ENCODE measurements at places on chromosomes 1 and 21.

DNA sequence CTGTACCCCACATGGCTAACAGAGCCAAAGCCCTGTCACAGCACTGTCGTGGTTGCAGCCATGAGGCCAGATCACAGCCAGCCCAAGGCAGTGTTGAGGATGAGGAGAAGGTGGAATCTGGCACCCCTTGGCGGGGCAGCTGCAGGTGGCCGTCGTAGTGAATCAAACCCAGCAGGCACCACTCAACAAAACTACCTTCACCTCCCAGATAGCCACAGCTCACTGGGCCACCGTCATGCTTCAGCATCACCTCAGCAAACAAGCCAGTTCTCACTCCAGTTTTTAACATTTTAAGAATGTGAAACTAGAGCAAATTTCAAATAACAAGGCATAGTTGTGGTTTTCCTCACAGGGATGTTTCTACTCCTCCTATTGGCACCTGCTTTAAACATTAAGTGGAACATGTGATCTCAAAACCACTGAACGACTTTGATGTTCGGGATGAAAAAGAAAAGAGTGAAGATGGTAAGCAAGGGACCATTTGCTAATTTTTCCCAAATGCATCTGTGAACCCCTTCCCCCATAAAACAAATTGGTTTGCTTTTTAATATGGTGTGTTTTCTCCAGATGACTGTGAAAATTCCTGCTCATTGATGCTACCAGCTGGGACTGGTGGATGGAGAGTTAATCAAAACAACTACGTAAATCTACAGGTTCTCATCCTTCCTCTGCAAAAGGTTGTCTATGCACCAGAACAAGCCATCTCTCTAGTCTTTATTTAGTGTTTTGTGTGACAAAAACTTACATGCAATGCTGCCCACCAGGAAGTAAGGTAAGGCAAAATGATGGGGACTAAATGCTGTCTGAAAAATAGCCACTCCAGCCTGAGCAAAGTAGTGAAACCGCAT lies 45.5 kb downstream of the TOR1AIP2 start:
- DNase-seq: peak; percentile 7

DNA sequence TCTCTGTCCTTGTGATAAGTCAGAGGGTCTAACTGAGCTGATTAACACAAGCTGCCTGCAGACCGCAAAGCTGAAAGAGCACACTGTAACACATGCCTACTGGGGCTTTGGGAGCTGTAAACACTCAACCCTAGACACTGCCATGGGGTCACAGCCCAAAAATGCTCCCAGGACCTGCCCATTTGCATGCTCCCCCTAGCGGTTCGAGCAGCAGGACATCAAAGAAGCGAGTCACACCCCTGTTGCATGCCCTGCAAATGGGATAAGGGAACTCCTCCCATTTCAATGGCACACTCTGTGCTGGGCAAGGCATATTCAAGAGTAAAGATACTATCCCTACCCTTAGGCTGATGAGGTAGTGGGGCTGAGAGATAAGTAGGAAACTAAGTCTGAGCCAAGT lies 22.8 kb downstream of the LCE3E start:
- DNase-seq: no peak

GRCh38 chr21:36412916-36413315 lies 27.7 kb downstream of the CHAF1B start:
- DNase-seq: no peak

DNA sequence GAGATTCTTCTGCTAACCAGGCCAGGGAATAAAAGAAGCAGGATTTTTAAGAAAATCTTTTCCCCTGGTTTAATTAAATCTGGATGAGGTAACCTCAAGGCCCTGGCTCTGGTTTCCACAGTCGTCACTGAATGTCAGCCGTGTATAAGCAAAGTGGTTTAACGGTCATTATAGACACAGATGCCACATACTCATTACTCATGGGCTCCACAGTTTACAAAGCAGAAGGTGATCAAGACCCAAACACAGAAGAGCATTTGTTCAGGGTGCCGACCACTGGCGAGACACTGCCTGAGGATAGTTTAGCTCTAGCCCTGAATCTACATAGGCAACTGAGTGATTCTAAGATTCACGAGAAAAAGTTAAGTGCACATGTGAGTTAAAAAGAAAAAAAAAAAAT lies 27.8 kb upstream of the RAP1GAP start:
- no peak for DNase-seq

- no peak for DNase-seq
Measured at GRCh38 chr1:41348394-41348793, 12.8 kb upstream of the FOXO6 start.
